Lung (tissue), 17 donors: ENCODE measurements at places on chromosomes 7 and 10.
A peak's percentile ranks its signal among the peaks of the same experiment; 100 is the strongest.

GRCh38 chr7:145009876-145010275, 174.0 kb upstream of the TPK1 start:
- DNase-seq = no peak

DNA sequence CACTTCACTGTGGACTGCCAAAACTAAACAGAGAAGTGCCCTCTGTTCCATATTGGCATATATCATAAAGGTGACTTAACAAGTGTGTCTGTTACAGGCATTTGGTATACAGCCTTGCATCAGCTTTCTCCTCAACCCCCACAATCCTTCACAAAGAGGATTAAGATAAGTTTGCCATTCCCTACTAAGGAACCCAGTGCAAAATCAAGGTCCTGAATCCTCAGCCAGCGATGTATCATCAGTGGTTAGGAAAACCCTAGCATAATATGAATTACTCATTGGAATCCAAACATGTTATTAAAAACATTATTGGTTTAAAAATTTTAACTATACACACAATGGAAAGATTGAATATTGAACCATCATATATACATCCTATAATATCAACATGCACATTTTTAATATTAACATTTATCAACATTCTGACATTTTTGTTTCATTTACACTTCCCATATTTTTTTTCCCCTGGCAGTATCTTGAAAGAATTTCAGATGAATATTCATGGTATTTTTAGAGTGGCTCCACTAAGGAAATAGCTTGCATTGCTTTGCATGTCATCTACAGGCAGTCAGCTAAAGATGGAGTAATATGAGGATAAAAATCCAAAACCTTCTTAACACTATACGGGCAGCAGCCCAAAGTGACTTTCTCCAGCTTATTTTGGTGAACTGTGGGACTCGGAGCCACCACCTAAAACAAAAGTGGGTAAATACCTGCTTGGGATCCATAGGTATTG, 215.6 kb upstream of the CHRM2 start:
- no peak for DNase-seq

GRCh38 chr10:85527616-85528317, 838.8 kb downstream of the GRID1 start:
- no peak for DNase-seq

GRCh38 chr7:124379296-124379695, 346.4 kb upstream of the TMEM229A start:
- DNase-seq = no peak

GRCh38 chr10:29982997-29983648, 76.3 kb downstream of the JCAD start:
- no peak for DNase-seq

DNA sequence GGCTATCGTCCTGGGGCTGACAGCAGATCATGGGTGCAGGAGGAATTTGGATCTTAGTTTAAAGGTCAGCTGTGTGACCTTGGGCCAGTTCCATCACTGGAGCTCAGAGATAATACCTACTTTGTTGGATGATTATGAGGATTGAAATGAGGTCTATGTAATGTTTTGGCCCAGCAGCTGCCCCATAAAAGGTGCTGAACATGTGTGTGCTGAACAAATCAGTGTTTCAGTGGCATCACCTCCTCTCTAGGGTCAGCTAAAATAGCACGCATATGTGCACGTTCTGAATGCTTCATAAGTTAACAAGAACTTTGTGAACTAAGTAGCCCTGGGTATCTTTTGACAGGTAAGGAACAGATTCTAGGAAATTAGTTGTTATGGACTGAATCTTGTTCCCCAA, 84.8 kb upstream of the LRRC18 start:
- no peak for DNase-seq

- no peak for DNase-seq
Measured at GRCh38 chr10:53997953-53998352, 803.1 kb downstream of the PCDH15 start.

DNA sequence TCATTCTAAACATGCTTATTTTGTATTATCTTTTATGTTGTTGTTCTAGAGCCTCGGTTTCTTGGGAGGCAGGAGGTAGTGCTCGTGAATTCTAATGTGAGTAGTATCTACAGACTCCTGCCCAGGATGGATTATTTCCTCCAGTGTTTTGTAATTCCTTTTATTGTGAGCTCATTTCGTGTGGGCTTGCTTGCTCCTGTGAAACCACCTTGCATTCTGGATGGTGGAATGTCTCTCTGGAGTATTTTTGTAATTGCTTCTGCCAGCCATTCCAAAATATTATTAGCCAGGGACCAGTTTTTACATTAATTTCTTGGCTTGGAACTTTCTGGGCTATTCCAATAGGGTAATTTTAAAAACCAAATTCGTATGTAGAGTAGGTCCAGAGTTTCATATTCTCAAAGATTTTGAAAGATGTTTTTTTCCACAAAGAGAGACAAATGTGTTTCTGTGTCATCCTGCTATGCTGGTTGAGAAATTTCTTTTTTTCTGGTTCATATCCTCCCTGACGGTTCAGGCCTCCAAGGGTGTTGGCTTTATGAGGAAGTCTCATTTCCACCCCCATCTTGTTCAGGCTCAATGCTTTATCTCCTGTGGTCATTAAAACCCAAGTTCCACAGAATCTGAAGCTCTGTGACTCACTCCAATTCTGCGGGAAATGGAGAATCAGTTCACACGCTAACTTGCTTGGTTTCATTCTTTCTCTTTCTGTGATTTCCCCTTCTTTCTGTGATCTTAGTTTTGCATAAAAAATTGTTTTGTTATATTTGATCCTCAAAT, 41.7 kb upstream of the CALD1 start:
- DNase-seq = no peak

- DNase-seq = no peak
Measured at GRCh38 chr10:14554491-14555205, 220.0 kb downstream of the FAM107B start.

DNA sequence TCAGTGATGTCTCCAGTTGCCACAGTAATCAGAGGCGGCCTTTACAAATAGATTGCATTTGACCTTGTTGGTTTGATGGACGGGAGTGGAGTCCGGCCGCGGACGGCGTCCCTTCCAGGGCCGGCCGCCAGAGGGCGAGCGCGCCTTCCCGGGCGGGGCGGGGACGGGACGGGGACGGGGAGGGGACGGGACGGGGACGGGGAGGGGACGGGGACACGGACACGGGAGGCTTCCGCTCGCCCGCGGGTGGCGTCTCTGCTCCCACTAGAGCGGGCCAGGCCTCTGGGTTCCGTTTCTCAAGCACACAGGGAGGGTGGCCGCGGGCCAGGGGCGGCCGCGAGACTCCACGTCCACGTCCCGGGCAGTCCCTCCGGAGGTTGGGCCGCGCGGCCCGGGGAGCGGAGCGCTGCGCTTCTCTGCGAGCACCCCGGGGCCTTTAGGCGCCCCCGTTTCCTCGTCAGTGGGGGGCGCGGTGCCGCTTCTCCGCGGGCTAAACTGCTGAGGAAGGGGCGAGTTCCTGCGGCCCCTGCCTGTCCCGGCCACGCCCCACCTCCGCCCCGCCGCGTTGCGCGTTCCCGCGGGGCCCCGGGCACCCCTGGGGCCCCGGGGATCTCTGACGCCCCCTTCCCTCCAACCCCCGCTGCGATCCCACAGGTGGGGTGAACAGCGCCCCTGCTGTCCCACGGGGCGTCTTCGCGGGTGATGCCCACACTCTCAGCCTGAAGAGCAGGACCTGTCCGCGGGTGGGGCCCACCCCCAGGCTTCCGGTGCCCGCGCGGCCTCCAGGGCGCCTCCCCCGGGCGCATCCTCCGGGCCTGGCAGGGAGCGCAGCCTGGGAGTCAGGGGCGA, 84.2 kb upstream of the MKI67 start:
- DNase-seq = peak; percentile 59
